ENCODE measurements at places on chromosomes 2 and 18. TPM values are rescaled to one million over a fixed set of nuclear protein-coding genes. Genes with fewer than 3 reads are reported as not detected.
A peak's percentile ranks its signal among the peaks of the same experiment; 100 is the strongest.

GRCh38 chr2:151337643-151338042 lies 19.7 kb upstream of the TNFAIP6 start:
- no peak for DNase-seq

DNA sequence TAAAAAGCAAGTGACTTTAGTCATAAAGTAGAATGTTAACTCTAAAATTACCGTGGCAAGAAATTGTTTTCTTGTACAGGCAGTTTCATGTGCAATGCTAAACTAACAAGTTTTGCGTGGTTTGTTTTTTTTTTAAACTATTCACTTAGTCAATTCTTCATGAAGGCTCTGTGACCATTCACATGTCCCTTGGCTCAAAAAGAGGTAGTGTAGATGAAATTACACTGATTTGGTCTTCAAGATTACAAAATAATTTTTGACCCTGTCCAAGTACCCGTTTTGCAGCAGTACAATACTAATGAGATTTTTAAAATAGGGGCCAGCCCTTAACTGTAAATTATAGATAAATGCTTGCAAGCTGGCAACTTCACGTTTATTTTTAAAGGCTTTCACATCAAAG lies 1.3 kb downstream of the TMEM131 start:
- no peak for DNase-seq

- DNase-seq: peak; percentile 90
These were observed 49.9 kb upstream of the EML6 start for GRCh38 chr2:54673501-54673998.

DNA sequence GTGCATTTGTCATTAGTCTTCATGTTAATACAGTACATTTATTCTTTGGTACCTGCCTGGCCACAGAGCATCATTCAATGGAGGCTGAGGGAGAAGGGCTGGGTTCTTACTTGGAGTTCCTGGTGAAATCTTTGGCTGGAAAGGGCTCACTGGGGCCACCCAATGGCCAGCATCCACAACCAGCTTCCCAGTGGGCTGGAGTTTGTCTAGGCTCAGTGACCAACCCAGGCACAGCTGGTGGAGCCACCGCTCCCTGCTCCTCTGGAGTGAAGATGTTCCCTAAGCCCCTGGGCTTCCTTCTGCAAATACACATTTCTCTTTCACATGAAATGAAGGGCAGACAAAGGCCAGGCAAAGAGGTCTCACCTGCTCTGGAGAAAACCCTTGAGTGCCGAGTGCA lies 34.4 kb downstream of the EHD3 start:
- no peak for DNase-seq

GRCh38 chr2:235116885-235117492 lies 165.2 kb downstream of the SH3BP4 start:
- DNase-seq: no peak

The RTP5 gene
- total RNA-seq: 2.2 TPM

The CELF4 gene
- 0.79 TPM for total RNA-seq

All from spleen (tissue), 13 donors.